ENCODE measurements at places on chromosomes 5 and 9.

- no peak for ATAC-seq
These were observed 24.7 kb upstream of the UBAC1 start for GRCh38 chr9:135985889-135986288.

GRCh38 chr5:89064736-89065135 is 181.8 kb upstream of the MEF2C start:
- no peak for ATAC-seq

DNA sequence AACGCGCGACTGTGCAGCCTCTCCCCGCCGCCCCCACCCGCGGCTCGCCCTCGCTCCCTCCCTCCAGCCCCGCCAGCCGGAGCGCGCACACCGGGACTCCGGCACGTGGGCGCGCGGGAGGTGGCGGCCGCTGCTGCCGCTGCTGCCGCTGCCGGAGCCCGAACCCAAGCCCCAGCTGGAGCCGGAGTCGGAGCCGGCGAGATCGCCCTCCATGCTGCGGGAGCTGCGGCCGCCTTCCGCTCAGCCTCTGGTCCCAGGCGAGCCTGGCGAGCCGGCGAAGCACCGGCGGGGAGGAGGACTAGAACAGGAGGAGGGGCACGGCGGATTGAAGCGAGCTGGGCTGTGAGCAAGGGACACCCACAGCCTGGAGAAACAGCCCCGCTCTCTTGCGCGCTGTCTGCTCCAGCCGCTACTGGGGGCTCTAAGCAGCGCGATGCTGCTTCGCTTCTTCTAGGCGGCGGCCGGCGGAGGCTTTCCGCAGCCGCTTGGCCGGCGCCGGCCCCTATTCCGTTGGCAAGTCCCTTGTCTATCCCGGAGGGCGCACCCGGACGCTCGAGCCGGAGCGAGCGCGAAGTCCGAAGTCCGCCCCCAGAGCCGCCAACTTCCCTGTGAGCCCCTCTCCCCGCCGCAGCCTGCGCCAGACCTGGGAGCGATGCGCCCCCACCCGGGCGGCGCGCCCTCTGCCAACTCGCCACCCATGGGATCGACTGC is 598.7 kb upstream of the SGCD start:
- ATAC-seq: peak; percentile 48

GRCh38 chr9:89352451-89352850 is 34.2 kb downstream of the SECISBP2 start:
- ATAC-seq: no peak

GRCh38 chr9:69258551-69258950 is 66.5 kb upstream of the ENTREP1 start:
- ATAC-seq: no peak

- ATAC-seq: peak; percentile 51
These were observed 72.7 kb downstream of the SMIM23 start for GRCh38 chr5:171858303-171858702.

DNA sequence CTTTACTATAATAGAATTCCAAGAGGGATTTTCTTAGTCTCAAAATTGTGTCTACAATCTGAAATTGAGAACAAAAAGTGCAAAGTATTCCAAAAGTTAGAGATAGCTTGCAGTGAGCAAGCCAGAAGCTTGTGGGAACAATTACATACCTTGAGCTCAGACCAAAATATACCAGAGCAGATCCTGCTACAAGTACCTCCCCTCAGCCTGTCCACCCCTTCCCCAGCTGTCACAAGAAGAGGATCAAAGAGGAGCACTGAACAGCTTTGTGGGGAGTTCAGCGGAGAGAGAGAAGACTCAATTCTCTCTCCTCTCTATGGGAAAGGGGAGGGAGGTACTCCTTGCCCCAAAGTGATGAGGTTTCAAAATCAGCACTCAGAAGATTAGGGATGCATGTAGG is 869.2 kb upstream of the DMAC1 start:
- no peak for ATAC-seq

GRCh38 chr5:80223561-80223960 is 32.3 kb downstream of the SERINC5 start:
- peak; percentile 61 for ATAC-seq

- ATAC-seq: no peak
These were observed 258.0 kb downstream of the TLE4 start for GRCh38 chr9:79829566-79830302.

- ATAC-seq: no peak
These were observed 151.9 kb downstream of the SPATA31D1 start for GRCh38 chr9:82140471-82140870.

DNA sequence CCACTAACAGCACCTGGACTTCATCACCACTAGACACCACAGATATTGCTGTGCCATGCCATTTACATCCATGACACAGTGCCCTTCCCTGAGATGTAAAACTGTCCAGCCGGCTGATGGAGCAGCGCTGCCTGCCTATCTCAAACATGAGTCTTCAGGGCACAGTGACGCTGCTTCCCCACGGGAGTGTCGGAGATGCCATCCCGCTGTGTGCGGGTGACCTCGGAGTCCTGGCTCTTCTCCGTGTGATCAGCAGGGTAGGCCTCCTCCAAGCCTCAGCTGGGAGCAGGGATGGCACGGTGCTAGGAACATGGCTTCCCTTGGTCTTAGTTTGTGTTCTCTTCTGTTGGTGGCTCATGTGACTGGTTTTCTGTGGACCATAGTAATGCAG is 130.3 kb upstream of the FAM120A start:
- no peak for ATAC-seq

DNA sequence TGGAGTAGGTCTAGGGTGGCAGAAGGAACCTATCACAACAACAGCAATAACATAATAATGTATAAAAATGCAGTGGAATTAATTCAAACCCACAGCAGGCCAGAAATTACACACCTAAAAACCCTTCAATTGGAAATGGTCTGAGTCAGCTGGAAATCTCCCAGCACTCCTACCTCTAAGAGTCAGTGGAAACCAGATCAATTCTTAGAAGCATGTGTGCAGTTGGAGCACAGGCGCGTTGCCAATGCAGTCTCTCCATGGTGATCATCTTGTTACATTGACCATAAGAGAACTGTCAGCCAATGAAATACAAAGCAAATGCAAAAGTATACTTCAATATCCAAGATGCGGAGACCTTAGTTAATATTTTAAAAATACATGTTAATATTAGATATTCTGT is 15.1 kb upstream of the CSNK1G3 start:
- peak; percentile 67 for ATAC-seq

- peak; percentile 93 for ATAC-seq
These were observed 87.0 kb downstream of the IQGAP2 start for GRCh38 chr5:76489877-76490688.

DNA sequence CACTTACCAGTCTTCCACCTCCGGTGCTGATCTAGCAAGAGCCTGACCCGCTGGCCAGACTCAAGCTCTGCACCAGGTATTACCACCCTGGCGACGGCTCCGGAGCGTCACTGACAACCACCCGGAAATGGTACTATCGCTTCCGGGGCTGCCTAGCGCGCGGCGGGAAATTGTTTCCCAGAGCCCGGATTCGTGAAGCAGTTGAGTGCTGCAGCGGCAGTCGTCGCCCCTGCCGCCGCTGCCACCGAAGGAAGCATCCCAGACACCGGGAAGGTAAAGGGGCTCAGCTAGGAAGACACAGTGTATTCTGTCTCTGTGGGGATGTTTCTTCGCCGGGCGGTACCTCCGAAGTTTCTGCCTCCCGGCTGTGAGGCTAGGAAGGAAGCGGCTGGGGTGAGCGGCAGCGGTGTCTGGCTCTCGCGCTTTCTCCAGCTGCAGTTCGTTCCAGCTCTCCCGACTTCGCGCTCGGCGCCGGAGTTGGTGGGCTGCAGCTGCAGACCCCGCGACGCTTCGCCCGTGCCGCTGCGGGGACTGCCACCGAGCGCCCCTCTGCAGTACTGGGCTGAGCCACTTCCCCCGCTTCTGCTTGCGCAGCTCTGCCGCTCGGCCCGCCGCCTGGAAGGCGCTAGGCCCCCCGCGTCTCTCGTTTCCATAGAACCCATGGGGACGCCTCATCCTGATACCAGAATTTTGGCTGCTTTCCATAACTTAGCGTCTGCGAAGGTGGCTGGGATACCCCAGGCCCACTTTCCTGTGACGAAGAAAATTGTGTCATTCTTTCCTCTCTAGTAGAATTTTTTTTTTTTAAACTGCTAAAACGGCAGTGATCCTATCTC is at the start of the genes KIAA0825 and SLF1:
TSS of gene KIAA0825 (minus strand) at position 112 of the 836 bp plus-strand sequence. CDS start 81,478 bp downstream, outside the sequence.
TSS of gene SLF1 (plus strand) at position 177 of the 836 bp plus-strand sequence. CDS start 10,142 bp downstream, outside the sequence.
- peak; percentile 95 for ATAC-seq

GRCh38 chr5:101418713-101419118 is 515.6 kb upstream of the ST8SIA4 start:
- ATAC-seq: no peak

- ATAC-seq: peak; percentile 88
These were observed 118.2 kb downstream of the GALNT10 start for GRCh38 chr5:154308443-154309370.

GRCh38 chr5:60473654-60474053 is 226.3 kb downstream of the DEPDC1B start:
- no peak for ATAC-seq

DNA sequence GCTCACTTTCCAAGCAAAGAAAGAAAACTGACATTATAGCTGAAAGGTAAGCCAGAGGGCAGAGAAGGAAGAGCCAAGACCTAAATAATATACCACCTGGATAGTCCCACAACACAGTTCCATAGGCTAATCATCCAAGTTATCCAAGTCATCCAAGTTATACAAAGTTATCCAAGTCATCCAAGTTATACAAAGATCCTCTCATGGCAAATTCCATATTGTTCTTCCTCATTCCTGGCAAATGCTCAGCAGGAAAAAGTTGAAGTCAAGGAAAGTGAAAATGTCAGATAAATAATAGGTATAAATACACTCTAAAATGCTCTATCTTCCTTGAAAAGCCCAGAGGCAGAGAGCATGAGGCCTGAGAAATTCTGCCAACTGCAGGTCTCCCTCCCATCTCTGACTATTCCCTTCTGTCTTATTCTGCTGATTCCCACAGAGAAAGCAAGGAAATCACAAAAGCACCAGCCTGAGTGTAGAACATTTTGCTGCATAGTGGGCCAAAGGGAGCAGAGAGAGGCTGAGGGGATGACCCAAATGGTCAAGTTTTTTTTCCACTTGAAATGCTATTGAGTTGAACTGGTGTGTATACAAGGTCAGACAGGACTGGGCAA is 12.5 kb downstream of the MCTP1 start:
- ATAC-seq: no peak

- no peak for ATAC-seq
These were observed 5.6 kb downstream of the TPRN start for GRCh38 chr9:137194909-137195308.

GRCh38 chr5:175599210-175599609 is 58.7 kb upstream of the HRH2 start:
- no peak for ATAC-seq

GRCh38 chr9:72960446-72960845 is 7.6 kb upstream of the ALDH1A1 start:
- ATAC-seq: no peak

GRCh38 chr9:137488327-137488653 is 29.2 kb upstream of the NSMF start:
- no peak for ATAC-seq

GRCh38 chr5:178232124-178232919 is at the start of gene PHYKPL:
PHYKPL (minus strand) TSS chr5:178232802; CDS start chr5:178232550, 252 bp downstream.
- peak; percentile 80 for ATAC-seq
